ENCODE measurements at places on chromosomes 1 and 21.

DNA sequence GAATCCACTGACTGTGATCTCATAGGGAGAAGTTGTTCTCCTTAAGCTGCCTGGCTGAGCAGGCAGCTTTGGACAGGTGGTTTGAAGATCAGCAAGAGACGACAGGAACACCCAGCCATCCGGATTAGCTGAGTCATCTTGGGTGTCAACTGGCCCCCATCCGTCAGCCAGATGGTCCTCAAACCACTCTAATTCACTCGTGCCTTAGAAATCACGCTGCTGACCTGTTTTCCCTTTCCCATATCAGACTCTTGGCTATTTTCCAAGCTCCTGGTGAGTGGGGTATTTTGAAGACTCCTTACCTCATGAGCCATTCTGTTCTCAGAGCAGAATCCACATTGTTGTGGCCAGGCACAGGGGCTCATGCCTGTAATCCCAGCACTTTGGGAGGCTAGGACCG, 149.1 kb upstream of the L1TD1 start:
- DNase-seq = no peak

GRCh38 chr1:23848673-23849616, 19.1 kb downstream of the FUCA1 start:
- DNase-seq = no peak

GRCh38 chr1:247445526-247446356, 12.2 kb downstream of the OR2B11 start:
- DNase-seq = no peak

GRCh38 chr1:186059311-186059710, 315.7 kb downstream of the TPR start:
- no peak for DNase-seq

DNA sequence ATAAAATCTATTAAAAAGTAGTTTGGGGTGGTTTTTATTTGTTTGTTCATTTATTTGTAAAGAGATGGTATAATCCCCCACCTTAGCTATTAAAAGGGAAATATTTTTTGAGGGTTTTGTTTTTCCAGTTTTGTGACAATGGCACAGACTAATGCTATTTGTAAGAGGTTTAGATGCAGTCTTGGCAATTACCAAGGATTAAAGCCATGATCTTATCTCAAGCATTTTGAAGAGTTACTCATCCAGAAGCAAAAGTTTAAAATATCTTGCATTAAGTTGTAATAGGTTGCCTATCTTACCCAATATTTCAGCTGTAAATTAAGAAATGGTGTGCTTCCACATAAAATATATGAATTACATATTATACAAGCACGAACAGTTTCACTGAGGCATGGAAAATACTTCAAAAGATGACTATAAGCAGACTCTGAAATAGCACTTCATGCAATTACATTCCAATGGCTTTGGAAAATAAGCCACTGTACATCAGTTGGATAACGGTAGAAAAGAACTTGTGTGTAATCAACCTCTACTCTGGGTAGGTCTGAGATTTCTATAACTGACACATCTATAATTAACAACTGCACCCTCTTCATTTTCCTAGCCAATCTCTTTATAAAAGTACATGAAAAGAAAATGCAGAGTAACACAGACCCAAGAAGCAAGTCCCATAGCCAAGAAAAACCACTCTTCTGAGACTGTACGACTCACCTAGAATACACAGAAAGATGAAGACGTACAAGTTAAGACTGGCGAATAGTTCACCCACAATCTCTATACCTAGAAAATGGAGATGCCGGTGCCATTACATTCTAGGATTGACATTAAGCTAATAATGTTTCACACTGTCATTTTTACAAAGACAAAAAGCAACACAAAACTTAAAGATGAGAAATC, 95.2 kb downstream of the PTPN14 start:
- no peak for DNase-seq
